CD4-positive, alpha-beta T cell treated with Interleukin-4 for 1 hour (primary cell): ENCODE measurements at places on chromosomes 13 and 19.
A peak's percentile ranks its signal among the peaks of the same experiment; 100 is the strongest.

DNA sequence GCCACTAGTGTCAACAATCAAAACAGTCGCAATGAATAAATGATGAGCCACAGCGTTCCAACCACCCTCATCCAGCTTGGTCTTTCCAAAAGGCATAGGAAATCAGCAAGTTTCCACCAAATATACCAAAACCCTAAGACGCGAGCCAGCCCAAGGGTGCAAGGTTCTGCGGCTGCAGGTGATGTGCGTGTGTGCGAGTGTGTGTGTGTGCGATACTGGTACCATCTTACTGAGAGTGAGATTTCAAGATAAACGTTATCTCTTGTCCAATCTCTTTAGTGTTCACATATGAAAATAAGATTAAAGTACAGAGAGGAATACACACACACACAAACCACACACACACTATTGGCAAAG is 895 bp upstream of the TRPC4 start:
- DNase-seq = no peak

DNA sequence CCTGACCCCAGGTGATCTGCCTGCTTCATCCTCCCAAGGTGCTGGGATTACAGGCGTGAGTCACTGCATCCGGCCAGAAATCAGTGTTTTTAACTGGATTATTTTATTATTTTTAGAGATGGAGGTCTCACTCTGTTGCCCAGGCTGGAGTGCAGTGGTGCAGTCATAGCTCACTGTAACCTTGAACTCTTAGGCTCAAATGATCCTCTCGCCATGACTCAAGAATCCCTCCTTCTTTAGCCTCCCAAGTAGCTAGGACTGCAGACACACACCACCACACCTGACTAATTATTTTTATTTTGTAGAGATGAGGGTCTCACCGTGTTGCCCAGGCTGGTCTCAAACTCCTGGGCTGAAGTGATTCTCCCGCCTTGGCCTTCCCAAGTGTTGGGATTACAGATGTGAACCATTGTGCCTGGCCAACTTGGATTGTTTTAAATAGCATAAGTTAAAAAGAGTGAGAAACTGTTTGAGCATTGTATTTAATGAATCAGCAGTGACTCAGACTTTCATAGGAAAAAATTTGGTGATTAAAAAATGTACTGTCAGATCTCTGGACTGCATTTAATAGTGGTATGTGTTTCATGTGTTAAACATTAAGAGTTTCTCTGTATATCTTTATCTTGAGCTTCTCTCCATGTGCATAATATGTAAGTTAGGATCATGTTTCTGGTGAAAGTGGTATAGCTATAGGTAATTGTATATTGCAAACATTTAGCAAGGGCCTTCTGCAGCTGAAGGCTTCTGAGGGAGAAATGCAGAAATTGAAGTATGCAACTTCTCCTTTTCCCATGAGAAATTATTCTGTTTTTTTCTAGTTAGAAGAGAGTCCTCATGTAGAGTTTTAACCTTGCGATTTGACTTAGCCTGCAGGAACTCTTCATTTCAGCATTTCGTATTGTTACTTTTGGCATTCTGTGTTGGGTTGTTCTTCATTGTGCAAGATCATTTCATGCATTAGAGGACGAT is 121.2 kb downstream of the PCCA start:
- DNase-seq = no peak

DNA sequence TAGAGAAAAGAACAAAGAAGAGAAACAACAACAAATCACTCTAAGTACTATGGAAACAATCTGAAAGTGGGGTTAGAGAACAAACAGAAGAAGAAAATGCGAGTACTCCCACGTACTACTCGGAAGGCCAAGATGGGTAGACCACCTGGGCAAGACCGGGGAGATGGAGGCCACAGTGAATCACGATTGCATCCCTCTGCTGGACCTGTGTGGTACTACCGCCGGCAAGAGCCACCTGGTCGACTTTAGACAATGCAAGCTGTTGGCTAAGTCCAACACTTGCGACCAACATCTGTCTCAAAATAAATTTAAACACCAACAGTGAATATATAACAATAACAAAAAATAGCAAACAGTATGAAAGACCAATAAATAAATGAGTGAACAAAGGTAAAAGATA is 45.5 kb upstream of the ZNF91 start:
- no peak for DNase-seq

DNA sequence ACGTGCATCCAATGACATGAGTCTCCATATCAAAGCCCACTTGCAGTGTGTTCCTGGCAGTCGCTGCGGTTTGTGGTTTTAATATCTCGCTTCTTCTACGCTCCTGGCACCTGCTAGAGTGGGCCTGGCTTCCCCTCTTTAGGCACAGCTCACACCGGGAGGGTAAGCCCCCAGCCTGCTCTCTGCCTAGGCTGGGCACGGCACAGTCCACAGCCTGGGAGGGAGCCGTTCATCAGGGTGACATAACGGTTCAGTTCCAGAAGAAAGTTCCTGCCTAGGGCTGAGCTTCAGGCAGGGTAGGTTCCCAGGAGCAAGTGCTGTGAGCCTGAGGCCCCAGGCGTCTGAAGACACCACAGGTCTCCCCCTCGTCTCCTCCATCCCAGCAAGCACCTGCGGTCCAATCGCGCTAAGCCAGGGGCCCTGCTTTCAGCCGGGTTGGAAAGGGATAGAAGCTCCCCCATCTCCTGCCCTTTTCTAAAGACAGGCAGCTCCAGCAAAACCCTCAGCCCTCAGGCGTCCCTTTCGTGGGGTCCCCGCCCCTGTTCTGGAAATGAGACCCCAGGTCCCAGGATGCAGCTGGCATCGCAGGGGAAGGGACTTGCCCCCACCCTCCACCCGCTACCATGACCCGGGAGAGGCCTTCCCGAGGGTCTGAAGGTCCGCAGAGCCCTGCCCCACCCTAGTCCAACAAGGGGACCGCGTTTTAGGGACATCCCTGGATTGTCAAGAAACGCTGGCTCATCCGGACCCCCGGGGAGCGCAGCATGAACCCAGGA is 121.6 kb upstream of the ZNF507 start:
- DNase-seq = no peak

GRCh38 chr19:45529420-45529785 is 22.1 kb downstream of the VASP start:
- no peak for DNase-seq

DNA sequence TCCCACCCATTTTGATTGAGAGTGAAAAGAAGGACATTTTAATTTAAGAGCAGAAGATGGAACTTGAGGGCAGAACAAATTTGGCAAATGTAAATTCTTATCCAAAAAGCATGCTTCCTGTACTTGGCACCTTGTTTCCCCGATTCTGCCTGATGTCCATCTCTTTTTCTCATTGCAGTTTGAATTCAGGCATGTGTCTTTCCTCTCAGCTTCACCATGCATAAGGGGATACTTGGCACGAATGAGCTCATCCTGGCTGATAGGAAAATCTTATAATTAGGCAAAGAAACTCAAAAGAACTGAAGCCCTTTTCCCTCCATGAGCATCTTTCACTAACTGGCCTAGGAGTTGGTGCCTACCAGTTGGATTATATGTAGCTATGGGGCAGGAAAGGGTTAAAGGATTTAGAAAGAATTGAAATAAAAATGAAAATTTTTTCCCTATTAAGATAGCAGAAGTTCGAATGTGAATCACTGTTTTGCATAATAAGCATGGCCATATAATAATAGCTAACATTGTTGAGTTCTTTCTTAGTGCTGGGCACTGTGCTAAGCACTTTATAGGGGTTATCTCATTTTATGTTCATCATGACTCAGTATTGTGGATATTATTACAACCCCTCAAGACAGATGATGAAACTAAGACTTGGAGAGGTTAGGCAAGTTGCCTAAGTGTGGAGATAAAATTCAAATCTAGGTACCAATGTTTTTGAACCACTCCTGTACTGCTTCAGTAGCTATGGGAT is 386.6 kb downstream of the KCNRG start:
- no peak for DNase-seq

- peak; percentile 50 for DNase-seq
Measured at GRCh38 chr13:19984430-19985218, 26.1 kb downstream of the ZMYM2 start.

GRCh38 chr19:21128901-21129698 is 12.7 kb upstream of the ZNF431 start:
- no peak for DNase-seq

DNA sequence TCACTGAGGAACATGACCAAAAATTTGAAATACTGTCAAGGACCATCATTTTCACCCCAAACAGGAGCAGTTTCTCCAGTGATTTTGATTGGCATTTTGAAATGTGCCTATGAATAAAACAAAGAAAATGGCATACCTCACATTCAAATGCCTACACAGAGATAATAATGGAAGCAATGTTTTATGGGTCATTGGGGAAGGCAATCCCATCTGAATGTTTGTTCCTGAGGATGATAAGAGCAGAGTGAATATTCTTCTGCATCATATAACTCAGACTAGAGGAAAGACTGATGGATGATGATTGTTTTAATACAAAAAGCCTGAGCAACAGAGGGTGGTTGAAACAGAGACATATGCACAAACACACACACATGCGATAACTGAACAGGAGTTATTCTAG is 2749.9 kb downstream of the PCDH9 start:
- DNase-seq = no peak

GRCh38 chr13:46748300-46748699 is 48.7 kb downstream of the ESD start:
- DNase-seq = no peak

GRCh38 chr13:61880578-61881283 is 465.1 kb upstream of the PCDH20 start:
- no peak for DNase-seq
